ENCODE measurements at places on chromosomes 7 and 10. TPM values are rescaled to one million over a fixed set of nuclear protein-coding genes. Genes with fewer than 3 reads are reported as not detected.

GRCh38 chr7:130970696-130971095 lies 236.7 kb upstream of the KLF14 start:
- DNase-seq = no peak

DNA sequence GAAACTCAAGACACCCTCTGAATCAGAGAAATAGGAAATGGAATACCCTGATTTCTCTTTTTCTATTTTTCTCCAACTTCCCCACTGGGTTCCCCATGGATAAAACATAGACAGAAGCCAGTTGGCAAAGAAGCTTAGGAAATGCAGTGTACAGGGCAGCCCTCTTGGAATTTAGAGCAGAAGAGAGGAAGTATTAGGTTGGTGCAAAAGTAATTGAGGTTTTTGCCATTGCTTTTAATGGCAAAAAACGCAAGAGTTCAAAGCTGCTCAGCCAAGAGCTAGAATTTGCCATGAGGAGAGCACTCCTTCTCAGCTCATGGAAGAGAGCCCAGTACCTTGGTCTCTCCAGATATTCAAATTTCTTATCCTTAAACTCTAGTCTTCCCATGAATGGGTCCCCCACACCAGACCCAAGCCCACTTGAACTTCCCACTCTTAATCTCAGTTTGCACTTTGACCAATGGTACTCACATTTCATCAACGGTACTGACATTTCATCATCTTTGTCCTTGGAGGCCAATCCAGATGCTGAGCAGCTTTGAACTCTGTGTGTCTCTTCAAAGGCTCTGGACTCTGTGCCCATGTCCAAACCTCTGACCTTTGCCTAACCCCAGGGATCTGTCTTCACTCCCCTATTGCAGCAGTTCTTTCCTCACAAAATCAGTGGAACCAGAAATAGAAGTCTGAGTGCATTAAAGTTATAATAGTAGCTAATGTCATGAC lies 73.2 kb upstream of the PPP1R3C start:
- DNase-seq = no peak

DNA sequence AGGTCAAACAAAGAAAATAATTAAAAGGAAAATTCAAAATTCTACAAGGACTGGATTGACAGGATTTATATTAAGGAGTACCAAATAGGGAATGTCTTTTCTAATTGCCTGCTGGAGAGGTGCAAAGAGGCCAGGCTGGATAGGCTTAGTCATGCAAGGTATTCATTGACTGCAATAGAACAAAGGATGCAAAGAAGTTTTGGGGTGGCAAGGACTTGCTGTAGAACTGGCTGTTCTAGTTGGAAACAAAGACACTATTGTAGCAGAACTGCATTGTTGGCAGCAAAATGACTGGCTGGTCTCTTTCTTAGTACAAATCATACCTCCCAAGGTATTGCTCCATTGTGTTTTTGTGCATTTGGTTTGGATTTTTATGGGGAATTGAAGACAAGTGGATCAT lies 10.1 kb downstream of the ITGB8 start:
- no peak for DNase-seq

DNA sequence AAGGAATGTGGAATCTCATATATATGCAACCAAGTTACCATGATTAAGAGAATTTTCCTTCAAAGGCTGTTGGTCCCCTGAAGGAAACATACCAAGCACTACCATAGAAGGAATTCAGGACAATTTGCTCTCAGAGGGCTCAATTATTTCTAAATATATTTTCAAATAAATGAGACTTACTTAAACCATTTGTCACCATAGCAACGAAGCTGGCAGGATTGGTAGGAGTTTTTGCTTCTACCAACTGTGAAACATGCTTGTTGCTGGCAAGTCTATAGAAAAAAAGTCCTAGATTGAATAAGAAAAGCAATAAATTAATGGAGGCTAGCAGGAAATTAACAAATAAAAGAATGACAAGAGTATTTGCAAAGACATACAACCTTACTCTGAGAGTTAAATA lies 156.9 kb upstream of the NPSR1 start:
- DNase-seq = no peak

GRCh38 chr7:23593706-23594105 lies 3.5 kb upstream of the CCDC126 start:
- DNase-seq = no peak

- no peak for DNase-seq
These were observed 460.1 kb downstream of the PLXDC2 start for GRCh38 chr10:20276127-20276979.

DNA sequence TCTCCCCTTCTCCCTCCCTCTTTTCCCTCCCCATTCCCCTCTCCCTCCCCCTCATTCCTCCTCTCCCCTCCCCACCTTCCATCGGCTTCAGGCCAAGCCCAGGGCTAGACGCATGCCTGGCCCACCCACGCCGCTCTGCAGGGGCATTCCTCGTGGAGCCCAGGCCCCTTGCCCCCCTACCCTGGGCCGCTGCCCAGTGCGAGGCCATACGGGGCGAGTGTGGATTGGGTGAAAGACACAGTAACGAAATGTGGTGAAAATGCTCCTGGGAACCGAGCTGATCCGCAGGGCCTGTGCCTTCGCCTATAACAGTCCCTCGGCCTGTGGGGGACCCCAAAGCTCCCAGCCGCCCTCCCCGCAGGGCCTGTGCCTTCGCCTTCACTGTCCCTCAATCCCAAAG lies 28.3 kb downstream of the ADGRA1 start:
- no peak for DNase-seq

- no peak for DNase-seq
These were observed 104.3 kb downstream of the KIAA1217 start for GRCh38 chr10:24313283-24313682.

- DNase-seq = no peak
These were observed 4.9 kb downstream of the MAT1A start for GRCh38 chr10:80284522-80284921.

DNA sequence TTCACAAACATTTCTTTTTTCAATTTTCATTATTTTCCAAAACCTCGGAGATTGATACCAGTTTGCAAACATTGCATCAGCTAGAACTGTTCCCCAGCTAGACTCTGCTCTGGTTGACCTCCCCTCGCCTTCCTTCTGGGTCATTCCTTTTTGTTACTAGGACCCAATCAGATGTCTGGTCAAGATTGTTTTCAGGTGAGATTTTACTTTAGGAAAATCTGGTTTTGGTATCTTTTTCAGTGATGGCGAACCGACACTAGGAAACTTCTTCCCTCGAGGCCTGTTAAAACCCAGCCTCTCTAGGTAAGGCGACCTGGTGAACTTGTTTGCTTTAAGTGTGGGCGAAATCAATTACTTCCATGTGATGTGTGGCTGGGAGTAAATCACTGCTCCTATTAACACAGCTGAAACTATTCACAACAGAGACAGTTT lies 8.4 kb downstream of the PROSER2 start:
- no peak for DNase-seq

DNA sequence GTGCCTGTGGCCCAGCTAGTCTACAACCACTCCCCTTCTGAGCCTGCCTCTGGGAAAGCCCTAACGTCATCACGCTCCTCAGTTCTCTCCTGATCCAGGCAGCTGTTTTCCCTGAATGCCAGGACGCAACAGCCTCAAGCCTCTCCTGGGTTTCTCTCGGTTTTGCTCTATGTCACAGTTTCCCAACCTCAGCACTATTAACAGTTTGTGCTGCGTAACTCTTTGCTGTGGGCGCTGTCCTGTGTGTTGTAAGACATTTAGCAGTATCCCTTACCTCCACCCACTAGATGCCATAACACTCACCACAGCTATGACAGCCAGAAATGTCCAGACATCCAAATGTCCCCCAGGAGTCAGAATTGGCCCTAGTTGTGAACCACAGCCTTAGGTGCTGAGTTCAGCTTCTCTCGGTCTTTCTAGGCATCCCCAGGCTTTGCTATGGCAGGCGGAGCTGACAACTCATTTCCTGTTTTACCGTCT lies 226.3 kb upstream of the NPVF start:
- peak; percentile 61 for DNase-seq

DNA sequence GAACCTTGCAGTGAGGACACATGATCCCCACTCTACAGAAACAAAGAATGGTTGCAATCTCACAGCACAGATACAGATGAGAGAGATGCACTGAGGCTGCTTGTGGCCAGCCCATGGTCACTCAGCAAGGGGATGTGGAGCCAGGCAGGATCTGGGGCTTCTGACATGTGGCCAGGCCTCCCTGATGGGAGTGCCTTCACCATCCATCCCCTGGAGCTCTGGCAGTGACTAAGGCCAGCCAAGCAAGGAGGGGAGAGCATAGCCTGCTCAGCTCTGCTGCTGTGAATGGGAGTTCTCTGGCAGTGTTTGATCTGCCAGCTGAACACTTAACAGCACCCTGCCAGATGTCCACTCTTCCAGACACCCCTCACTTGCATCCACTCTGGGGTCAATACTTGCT lies 19.8 kb downstream of the C10orf71 start:
- no peak for DNase-seq

DNA sequence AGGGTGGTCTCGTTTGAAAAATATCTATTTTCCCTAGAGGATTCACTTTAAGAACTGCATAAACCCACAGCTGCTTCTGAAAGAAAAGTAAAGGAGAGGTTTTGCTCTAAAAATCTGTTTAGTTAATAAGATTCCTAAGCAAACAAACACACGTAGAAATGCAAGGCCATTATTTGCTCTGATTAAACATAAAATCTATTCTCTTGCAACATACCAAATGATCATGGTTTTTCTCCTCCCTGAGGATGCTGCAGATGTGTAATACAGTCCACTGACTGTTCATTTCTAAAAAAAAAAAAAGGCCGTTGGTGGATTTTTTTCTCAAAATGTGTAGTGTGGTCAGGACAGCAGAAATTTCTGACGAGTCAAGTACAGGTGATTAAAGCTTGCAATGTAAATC lies 98.6 kb downstream of the BUB3 start:
- no peak for DNase-seq

DNA sequence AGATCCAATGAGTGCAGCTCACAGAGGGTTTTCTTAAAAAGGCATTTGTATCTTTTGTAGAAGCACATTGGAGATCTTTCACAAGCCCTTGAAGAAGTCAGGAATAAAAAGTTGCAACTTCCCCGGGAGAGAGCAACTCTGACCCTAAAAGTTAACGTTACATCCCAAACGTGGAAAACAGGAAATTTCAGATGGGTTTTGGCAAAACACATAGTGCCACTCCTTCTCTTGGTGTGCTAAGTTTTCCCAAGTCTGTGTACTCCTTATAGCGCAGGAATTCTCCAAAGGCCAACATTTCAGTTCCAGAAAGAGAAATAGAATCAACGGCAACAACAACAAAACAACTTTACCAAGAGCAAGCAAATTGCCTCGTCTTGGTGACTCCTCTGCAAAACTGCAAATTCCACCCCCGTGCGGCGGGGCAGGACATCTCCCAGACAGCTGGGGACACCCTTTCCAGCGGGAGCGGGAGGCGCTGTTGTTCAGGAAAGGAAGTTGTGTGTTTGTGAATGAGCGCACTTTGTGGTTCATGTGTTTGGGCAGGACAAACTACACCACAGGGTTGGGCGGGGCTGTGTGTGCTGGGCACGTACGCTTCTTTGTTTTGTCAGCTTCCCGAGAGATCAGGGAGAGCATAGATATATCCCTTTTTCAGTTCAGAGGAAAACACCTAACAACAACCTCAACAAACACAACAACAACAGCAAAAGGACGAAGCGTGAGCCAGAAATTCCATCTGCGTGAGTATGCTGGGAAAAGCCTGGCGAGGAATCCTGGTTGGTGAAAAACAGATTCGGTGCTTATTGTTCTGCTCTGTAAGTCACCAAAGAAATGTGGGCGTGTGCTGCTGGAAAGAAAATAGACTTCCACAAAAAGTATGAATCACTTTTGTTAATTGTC lies 294.7 kb upstream of the PITRM1 start:
- DNase-seq = peak; percentile 81

- DNase-seq = no peak
These were observed 3.2 kb downstream of the SNCG start for GRCh38 chr10:86961481-86962091.

- DNase-seq = peak; percentile 10
These were observed 70.4 kb downstream of the HERPUD2 start for GRCh38 chr7:35624299-35625186.

- no peak for DNase-seq
These were observed 52.4 kb downstream of the GPR26 start for GRCh38 chr10:123718544-123719060.

DNA sequence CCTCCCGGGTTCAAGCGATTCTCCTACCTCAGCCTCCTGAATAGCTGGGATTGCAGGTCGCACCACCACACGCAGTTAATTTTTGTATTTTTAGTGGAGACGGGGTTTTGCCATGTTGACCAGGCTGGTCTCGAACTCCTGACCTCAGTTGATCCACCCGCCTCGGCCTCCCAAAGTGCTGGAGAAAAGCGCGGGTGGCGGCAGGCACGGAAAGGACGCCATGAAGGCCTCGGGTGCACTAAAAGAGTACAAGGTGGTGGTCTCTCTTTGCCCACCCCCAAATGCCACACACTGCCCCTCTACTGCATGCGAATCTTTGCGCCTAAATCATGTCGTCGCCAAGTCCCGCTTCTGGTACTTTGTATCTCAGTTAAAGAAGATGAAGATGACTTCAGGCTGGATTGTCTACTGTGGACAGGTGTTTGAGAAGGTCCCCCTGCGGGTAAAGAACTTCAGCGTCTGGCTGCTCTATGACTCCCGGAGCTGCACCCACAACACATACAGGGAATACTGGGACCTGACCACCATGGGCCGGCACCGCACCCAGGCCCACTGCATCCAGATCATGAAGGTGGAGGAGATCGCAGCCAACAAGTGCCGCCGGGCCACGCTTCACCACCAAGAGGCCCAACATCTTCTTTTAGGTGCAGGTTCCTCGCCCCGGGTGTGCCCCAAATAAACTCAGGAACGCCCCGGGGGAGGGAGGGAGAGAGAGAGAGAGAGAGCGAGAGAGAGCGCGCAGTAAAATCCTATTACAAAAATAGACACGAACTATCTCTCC lies 161.7 kb downstream of the HECW1 start:
- no peak for DNase-seq

DNA sequence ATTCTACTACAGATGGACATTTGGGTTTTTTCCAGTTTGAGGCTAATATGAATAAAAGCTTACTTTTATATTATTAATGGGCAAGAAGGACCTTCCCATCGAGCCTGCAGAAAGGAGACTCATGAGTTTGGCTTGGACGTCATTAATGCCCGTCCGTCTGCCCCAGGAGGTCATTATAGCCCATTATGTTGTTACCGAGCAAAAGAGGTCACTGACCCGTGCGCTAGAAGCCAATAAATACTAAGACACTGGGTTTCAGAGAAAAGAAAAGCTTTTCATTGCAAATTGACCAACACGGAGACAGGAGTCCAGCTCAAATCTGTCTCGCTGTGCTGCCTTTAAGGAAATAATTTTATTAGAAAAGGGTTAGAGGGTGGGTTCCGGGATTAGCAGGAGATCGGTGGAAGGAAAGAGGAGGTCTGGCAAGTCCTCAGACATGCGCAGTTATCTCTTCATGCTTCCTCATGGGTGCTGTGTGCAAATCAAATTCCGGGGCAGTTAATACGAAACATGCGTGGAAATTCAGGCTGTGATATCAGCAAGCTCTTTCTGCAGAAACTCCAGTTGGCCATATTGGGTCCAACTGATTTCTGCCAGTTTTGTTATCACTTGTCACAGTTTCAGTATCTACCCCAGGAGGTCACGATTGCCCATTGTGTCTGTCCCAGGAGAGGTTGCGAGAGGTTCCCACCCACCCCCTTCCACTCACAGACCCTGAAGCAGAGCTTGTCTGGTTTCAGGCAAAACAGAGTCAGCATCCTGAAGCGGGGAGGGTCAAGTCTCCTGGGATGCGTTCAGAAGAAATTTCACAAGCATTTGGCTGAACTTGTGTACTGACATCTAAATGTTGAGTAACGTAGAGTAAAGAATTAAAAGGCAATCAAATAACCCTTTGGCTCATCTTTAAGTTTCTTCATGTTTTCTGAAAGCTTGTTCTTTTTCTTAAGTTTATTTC lies 1.1 kb upstream of the GALNTL5 start:
- DNase-seq = peak; percentile 52

FKBP6 gene
- not detected for total RNA-seq

ACTL6B gene
- total RNA-seq = not detected

GNGT1 gene
- not detected for total RNA-seq

CHST12 gene
- total RNA-seq = 14.8 TPM

All from heart right ventricle (tissue), 16 donors.